ENCODE measurements at places on chromosomes 12 and 14.
A peak's percentile ranks its signal among the peaks of the same experiment; 100 is the strongest.

DNA sequence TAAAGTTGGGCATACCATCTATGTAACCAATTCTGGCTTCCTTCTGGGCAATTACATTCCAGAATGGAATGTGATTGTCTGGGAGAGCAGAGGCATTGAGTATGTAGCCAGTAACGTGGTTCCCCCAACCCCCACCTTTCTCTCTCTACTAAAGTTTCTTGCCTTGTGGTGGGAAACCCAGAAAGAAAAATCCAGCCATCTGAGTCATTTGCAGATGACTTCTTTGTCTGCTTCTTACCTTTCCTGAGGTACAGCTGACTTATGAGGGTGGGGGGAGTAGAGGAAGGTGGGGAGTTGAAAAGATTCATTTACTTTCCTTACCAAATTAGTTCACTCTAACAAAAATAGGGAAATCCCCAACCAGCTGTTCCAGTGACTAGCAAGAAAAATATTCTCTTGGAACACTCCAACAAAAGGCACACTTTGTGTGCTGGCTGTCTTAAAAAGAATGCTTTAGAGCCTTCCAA lies 112.1 kb upstream of the FRMD6 start:
- DNase-seq: no peak

GRCh38 chr12:108649126-108649525 lies 15.4 kb upstream of the SELPLG start:
- DNase-seq: no peak

DNA sequence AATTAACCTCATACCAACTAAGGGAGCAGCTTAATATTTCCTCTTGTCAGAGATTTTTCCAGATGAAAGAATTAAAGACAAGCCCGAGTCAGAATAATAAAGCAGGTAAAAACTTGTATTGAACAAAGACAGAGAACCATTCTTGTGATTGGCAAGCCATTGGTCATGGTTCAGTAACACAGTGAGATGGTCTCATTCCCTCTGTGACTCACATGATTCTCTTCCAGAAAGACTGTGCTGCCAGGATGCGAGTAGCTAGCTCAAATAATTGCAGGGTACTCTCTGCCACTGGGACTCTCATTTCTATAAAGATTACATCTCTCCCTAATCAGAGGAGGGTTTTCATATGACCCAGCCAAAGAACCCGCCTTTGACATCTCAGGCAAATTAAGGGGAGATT lies 179.4 kb downstream of the PHLDA1 start:
- no peak for DNase-seq

- DNase-seq: no peak
These were observed 11.4 kb downstream of the INF2 start for GRCh38 chr14:104700747-104701217.

GRCh38 chr12:92360543-92360942 lies 214.9 kb upstream of the BTG1 start:
- peak; percentile 15 for DNase-seq

DNA sequence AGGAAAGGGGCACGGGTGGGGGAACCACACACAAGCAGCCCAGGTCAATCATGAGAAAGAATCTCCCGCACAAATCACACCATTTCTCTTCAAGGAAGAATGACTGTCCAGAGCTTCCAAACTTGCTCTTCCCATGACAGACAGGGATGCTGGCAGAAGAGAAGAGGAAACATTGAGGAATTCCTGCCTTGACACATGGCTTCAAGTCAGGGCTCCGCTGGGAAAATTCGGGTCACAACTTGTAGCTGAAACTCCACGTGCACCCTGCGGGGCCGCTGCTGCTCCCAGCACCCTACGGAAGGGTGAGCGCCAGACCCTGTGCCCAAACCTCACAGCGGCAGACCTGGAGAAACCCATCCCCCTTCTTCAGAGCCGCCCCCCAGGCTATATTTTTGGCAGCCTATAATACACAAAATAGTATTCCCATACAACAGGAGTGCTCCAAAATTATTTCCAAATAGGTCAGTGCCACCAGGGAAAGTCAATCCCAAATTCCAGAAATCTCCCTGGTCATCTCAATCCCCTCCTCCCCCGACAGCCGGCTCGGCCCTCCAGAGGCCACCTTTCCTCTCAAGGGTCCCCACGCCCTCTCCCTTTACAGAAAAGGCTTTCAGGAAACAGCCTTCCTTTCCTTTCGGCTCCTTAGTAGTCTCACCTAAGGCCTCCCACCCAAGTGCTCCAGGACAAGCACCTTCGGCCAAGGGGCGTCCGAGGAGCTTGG lies 1.3 kb downstream of the TMEM132D start:
- no peak for DNase-seq

DNA sequence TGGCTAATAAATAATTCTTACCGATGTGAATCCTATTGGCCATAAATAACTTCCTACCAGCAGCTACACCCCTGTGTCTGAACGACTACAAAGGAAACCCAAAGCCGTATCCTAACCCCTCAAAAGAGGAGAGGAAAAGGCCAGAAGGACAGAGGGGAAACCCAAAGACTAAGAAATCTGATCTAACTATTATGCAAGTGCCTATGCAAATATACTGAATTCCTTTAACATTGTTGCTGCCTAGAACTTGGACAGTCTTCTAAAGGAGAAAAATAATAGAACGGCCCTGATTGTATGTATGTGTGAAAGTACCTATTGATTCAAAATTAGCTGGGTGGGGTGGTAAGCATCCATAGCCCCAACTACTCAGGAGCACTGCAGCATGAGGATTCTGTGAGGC lies 997 bp downstream of the PLEKHG7 start:
- DNase-seq: no peak

GRCh38 chr14:91138511-91139359 lies 24.9 kb downstream of the DGLUCY start:
- peak; percentile 57 for DNase-seq
